Activated CD4-positive, alpha-beta T cell treated with anti-CD3 and anti-CD28 coated beads for 1 hour (primary cell): ENCODE measurements at places on chromosomes 2 and 18.

DNA sequence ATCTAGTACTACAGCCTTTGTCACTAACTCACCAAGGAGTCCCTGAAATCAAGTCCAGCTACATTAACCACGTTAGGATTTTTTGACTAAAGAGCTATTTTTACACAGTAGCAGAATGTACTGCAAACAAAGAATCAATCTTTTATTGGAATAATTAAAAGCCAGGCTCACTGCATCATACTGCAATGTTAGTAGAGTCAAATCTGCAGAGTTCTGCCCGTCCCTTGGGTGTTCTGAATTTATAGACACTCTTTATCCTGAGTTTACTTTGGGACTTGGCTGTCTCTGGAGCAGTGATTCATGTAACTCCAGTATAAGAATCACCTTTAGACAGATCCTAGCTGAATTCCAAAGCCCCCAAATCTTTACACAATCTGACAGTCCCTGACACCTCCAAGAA, 127.9 kb upstream of the THSD7B start:
- no peak for DNase-seq

GRCh38 chr2:19839438-19839837, 62.3 kb downstream of the TTC32 start:
- no peak for DNase-seq

GRCh38 chr18:58805467-58806187, 59.0 kb upstream of the ZNF532 start:
- DNase-seq: no peak

- no peak for DNase-seq
These were observed 14.7 kb downstream of the CAPN13 start for GRCh38 chr2:30792521-30792920.

DNA sequence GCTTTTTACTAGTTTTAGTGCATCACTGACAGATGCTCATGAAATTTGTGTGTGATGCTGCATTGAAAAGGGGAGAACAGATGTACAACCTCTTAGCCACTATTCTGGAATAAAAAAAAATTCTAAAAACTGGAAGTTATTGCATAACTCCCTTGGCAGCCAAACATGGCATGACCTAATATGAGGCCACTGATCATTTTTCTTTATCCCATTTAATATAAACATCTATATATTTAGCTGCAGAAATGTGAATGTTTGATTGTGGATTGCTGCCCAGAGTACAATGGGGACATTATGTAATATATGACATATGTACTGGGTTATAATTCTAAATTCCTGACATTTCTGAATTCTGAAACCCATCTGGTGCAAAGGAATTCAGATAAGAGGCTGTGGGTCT, 86.5 kb downstream of the CDCA7 start:
- DNase-seq: no peak

- no peak for DNase-seq
These were observed 132.8 kb downstream of the ARHGAP15 start for GRCh38 chr2:143261986-143262385.

- DNase-seq: no peak
These were observed 24.5 kb downstream of the CYP27A1 start for GRCh38 chr2:218806346-218806978.

- no peak for DNase-seq
These were observed 62.3 kb downstream of the SOWAHC start for GRCh38 chr2:109676346-109676902.

DNA sequence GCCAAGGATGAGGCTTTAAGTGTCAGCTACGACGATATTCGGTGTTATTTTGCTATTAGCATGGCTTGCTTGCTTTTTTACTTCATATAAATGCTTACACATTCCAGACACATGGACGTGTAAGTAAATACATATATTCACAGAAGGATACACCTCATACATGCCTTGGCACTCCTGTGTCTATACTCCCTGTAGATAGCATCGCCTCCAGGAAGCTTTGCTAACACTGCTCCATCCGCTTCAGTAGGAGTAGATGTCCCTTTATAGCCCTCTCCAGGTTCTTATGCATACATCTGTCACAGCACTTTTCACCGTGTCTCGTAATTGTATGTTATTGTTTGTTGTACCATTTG, 27.5 kb upstream of the KCTD1 start:
- no peak for DNase-seq
